ENCODE measurements at places on chromosomes 5 and 9.
A peak's percentile ranks its signal among the peaks of the same experiment; 100 is the strongest.

- no peak for DNase-seq
Observed at GRCh38 chr9:74642376-74642775, 145.2 kb downstream of the RORB start.

DNA sequence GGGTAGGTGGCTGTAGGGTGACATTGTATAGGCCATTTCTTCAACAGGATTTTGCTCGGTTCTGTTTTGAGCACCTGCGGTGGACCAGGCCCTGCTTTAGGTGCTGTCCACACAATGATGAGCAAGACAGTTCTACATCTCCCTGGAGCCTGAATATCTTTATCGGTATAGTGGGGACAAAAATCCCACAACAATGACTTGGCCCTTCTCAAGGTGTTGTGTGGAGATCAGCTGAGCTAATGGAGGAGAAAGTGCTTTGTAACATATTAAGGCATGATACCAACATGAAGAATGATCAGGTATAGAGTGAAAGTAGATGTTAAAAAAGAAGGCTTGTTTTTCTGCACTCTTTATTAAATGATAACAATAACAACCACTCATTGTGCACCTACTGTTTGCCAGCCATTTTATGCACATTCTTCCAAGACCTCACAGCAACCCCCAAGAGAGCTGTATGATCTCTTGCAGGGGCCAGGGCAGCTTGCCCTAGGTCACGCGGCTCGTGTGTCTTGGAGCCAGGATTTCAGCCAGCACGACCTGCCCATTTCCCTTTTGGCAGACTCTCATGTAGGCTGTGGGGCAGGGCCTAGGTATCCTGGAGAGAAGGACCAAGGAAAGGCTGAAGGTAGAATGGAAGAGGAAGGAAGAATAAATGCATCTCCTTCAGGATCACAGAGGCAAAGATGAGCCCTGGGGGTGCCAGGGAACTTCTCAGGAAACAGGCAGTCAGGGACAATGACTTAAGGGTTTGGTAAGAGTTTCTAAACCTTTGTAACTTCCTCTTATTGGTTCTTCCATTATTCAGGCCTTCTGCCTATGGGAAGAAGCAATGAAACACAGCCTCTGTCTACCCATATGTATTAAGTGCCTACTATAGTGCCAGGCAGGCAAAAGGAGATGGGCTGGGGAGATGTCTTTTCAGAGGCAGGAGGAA, 50.0 kb upstream of the PPARGC1B start:
- no peak for DNase-seq

DNA sequence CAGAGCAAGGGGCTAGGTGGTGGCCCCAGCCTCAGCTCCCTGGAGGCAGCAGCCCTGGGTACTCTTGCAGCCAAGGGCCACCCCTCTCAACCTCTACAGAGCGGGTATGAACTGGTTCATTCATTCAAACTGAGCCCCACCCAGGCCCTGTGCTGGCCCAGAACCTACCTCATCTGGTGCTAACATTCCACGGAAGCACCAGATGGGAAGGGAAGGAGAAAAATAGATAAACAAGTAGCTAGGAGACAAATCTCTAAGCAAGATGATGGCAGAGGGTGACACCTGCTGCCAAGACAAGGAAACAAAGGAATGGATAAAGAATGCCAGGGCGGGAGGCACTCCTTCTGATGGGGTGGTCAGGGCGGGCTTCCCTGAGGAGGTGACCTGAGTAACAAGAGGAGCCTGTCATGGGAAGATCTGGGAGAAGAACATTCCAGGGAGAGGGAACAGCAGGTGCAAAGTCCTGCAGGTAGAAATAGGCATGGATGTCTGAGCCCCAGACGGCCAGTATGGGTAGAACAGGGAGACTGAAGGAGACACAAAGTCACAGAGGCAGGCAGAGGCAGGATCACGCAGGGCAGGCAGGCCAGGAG, 6.1 kb downstream of the ST6GALNAC4 start:
- DNase-seq, result no peak

GRCh38 chr5:153979028-153979783, 59.5 kb downstream of the FAM114A2 start:
- no peak for DNase-seq

DNA sequence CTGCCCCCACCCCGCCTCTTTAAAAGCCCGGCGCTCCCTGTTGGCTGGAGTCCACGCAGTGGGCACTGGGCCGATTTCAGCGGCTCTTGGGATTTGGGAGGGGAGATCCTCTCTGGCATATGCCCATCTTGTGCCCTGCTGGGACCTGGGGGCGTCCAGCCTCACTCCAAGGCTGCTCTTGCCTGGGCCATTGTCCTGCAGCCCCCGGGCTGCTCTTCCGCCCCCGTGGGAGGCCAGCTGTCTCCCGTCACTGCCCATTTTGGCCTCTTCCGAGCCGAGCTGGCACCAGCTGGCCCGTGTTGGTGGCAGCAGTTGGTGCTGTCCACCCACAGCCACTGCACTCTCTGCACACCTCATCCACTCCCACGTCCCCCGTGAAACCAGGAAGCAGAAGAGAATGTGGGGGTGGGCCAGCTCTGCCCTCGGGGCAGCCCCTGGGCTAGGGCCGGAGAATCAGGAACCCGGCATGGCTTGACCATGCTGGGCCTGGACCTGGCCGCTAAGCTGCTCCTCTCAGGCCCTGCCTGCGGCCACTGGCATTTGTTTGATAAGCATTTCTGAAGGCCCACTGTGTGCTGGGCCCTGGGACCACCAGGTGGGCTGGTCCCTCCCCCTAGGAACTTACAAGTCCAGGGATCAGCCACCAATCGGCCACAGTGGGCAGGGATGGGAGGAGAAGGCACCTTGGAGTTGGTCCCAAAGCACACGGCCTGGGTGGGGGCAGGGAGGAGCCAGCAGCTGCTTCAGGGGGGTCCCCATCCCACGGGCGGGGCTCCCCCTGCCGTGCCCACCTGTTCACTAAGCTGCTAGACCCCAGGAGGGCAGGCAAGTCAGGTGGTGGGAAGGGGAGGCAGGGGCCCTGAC, 2.2 kb downstream of the C8G start:
- DNase-seq, result no peak

GRCh38 chr5:157816682-157817386, 42.1 kb downstream of the CLINT1 start:
- no peak for DNase-seq

- no peak for DNase-seq
Observed at GRCh38 chr9:128321879-128322403, 306 bp downstream of the TRUB2 start.

- DNase-seq, result peak; percentile 82
Observed at GRCh38 chr5:138068742-138069600, 14.9 kb upstream of the WNT8A start.

DNA sequence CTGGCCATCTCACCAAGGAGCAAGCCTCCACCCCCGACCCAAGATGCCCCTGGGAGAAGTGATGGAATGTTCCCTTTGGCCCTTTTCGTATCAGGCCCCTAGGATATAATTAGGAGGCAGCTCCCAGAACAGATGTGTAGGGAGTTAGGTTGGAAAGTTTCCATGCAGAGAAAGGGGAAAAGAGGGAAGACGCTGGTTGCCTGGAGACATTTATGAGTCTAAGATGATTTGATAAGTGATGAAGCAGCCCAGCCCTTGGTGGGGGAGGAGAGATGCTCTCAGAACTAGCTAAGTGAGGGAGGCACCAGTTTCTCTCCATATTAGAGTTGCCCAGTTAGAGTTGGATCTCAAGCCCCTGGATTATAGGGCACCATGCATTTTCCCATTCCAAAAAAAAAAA, 137.5 kb downstream of the GNA14 start:
- no peak for DNase-seq

- no peak for DNase-seq
Observed at GRCh38 chr9:93662952-93663572, 86.7 kb downstream of the PHF2 start.

- DNase-seq, result no peak
Observed at GRCh38 chr5:1142886-1143669, 31.2 kb upstream of the SLC12A7 start.

DNA sequence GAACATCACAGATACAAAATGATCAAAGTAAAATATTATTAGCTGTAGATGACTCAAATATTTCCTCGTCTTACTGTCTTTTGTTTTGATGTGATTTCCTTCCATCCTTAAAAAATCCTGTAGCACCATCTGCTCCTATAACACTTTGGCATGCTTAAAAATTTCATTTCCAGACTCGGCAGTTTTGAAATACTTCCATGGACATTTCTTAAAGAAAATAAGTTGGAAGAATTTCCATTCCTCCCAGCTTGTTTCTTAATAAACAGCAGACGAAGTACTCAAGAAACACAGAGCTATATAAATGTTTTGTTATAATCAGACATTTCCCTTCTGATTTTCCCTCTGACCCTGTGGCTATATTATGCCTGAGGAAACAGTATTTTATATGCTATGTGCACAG, 41.2 kb upstream of the SVEP1 start:
- no peak for DNase-seq

GRCh38 chr9:133750982-133751649, 13.0 kb upstream of the SARDH start:
- no peak for DNase-seq

DNA sequence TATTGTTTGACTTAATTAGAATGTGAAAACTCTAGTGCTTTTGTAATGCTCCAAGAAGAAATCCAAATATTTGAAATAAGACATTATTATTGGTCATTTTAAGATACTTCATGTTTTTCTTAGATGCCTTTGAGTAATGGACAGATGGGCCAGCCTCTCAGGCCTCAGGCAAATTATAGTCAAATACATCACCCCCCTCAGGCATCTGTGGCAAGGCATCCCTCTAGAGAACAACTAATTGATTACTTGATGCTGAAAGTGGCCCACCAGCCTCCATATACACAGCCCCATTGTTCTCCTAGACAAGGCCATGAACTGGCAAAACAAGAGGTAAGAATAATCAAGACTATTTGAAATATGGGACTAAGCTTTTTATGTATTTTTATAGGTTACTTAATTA, 69.2 kb upstream of the SREK1 start:
- DNase-seq, result no peak

DNA sequence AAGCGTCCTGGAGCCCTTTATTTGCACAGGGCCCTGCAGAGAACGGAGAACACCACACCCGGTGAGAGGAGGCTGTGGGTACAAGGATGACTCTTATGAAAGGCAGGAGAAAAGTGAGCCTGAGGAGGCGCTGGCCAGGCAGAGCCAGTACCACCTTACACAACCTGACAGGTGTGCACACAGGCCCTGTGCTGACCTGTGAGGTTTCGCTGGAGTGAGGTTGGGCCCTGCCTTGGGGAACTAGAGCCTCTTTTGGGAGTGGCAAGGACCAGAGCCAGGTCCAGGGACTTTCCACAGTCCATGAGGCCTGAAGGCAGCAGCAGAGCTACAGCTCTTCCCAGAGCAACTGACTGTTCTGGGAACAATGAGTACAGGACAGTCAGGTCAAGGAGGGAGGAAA, 3.1 kb downstream of the SRD5A1 start:
- no peak for DNase-seq

GRCh38 chr5:10789021-10789420, 28.0 kb upstream of the DAP start:
- no peak for DNase-seq

GRCh38 chr5:170262061-170263045, 29.6 kb downstream of the C5orf58 start:
- no peak for DNase-seq

- peak; percentile 61 for DNase-seq
Observed at GRCh38 chr5:152542741-152543140, 137.7 kb upstream of the NMUR2 start.

GRCh38 chr5:59838989-59839388, 54.5 kb downstream of the PDE4D start:
- DNase-seq, result no peak

DNA sequence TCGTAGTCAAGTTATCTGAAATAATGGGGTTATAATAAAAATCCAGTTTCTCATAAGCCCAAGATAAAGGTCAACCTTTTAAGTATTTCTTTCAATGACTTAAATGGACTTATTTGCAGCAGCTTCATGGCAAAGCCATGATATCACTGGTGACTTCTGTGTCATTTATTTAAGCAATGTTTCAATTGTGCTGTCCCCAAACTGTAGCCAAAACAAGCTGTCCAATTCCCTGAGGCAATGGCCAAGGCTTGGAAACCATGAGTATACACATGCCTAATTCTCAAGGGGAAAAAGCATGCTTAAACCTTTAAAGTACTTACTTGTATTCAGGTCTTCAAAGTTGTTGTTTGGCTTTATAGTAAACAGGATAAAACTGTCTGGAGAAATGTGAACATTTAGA, 376.4 kb upstream of the TNC start:
- no peak for DNase-seq

DNA sequence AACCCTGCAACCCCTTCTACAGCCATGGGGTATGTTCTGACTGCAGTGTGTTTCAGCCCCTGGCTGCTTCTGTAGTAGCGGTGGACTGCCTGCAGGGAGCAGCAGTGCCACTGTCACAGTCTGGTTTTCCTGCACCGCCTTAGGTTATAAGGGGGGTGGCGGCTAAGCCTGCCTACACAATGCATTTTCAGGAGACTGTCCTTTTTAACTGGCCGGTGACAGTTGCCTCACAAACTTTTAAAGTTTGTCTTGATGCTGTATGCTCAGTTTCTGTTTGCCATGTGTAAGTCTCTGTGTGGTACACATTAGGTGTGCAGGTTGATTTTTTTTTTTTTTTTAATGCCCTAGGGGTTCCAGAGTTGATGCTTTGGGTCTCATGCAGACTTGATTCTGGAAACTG, 53.0 kb downstream of the NUP214 start:
- peak; percentile 88 for DNase-seq

DNA sequence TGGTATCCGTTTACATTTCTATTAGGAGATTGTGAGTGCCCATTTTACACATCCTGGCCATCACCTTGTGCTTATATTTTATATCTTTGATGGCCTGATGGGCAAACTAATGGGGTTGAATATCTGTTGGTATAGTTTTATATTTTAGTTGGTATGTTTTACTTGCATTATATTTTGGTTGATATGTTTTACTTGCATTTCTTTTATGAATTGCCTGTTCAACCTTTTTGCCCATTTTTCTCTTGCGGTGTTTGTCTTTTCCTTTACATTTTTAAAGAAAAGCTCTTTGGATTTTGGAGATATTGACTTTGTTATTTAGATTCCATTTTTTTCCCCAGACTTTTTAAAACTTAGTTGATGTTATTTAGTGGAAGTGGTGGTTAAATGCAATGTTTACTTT, 14.6 kb downstream of the ZNF618 start:
- no peak for DNase-seq

- DNase-seq, result no peak
Observed at GRCh38 chr9:37909326-37909725, 5.4 kb upstream of the SLC25A51 start.

DNA sequence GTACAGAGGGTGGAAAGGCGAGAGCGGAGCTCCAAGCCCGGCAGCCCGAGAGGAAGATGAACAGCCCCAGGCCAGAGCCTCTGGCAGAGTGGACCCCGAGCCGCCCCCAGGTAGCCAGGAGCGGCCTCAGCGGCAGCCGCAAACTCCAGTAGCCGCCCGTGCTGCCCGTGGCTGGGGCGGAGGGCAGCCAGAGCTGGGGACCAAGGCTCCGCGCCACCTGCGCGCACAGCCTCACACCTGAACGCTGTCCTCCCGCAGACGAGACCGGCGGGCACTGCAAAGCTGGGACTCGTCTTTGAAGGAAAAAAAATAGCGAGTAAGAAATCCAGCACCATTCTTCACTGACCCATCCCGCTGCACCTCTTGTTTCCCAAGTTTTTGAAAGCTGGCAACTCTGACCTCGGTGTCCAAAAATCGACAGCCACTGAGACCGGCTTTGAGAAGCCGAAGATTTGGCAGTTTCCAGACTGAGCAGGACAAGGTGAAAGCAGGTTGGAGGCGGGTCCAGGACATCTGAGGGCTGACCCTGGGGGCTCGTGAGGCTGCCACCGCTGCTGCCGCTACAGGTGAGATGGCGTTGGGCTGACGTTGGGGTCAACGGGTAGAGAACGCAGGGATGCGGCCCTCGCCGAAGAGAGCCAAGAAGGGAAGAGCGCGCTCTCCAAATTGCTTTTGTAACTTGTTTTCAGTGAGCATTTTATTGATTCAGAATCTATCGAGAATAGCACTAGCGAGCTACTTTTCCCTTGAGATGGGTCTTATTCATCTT, at the start of gene PTGER4:
TSS of gene PTGER4 (plus strand) at position 3 of the 769 bp plus-strand sequence. CDS start 1,079 bp downstream, outside the sequence.
- no peak for DNase-seq
